Stimulated activated CD8-positive, alpha-beta memory T cell treated with anti-CD3 and anti-CD28 coated beads, Interleukin-12 subunit alpha, Interleukin-12 subunit beta, amount 100 ng/mL, for 4 hours (primary cell): ENCODE measurements at places on chromosomes 3 and 15.

GRCh38 chr15:79283252-79284048, 928 bp downstream of the ANKRD34C start:
- DNase-seq, result no peak

DNA sequence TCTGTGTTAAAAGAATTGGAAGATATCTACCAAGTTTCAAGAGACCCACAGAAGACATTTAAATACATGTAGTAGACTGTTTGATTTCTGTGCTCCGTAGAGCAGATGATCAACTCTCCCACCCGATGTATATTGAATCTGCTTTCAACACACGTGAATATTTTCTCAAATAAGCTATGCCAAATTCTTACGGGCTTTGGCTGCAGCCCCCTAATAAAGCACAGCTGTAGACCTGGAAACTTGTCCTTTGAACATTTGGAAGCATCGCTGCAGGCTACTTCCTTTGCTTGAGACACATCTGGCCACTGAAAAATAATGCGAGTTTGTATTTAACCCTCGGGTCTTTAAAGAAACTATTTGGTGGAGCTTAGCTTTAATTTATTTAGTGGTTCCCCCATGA, 98.3 kb upstream of the SELENOK start:
- DNase-seq, result no peak

GRCh38 chr3:131636266-131636775, 133.6 kb upstream of the MRPL3 start:
- no peak for DNase-seq

GRCh38 chr3:123063034-123063433, 3.8 kb upstream of the PDIA5 start:
- DNase-seq, result no peak

DNA sequence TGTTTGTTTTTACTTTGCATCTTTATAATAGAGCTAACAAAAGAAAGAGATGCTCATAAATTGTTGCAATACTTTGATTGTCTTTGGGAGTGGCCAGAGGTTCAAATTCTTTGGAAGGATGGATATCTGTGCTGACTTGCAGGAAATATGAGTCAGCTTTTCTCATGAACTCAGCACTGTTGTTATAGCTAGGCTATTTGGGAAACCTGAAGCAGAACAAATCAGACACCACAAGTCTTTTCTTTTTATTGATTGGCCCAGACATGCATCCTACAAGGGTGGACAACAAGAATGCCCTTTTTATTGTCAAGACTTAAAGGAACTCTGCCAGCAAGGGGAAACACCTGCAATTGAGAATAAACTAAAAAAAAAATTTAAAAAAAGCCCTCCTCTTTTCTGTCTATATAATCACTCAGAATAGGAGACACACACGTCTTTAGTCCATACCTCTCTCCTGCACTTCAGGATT, 4.6 kb upstream of the DENND4A start:
- DNase-seq, result no peak

DNA sequence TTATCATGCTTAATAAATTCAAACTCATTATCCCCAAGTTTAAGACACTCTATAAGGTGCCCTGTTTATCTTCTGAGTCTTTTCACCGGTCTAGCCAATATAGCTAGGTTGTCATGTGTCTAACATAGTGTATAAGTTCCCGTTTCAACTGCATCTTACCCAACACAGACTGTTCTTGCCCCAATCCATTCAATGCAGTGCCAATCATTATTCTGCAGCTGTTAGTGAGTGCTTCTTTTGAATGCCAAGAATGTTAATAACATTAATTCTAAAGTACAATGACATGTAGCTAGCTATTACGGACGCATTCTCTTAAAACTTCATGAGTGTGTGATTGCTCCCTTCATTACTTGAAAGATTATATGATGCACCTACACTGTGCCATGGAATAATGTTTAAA, 646.4 kb upstream of the NR2F2 start:
- no peak for DNase-seq
